ENCODE measurements at places on chromosomes 7 and 10.

GRCh38 chr7:130993671-130994365 lies 259.8 kb upstream of the KLF14 start:
- DNase-seq = no peak

GRCh38 chr7:94697035-94697974 lies 41.4 kb upstream of the SGCE start:
- DNase-seq = no peak

DNA sequence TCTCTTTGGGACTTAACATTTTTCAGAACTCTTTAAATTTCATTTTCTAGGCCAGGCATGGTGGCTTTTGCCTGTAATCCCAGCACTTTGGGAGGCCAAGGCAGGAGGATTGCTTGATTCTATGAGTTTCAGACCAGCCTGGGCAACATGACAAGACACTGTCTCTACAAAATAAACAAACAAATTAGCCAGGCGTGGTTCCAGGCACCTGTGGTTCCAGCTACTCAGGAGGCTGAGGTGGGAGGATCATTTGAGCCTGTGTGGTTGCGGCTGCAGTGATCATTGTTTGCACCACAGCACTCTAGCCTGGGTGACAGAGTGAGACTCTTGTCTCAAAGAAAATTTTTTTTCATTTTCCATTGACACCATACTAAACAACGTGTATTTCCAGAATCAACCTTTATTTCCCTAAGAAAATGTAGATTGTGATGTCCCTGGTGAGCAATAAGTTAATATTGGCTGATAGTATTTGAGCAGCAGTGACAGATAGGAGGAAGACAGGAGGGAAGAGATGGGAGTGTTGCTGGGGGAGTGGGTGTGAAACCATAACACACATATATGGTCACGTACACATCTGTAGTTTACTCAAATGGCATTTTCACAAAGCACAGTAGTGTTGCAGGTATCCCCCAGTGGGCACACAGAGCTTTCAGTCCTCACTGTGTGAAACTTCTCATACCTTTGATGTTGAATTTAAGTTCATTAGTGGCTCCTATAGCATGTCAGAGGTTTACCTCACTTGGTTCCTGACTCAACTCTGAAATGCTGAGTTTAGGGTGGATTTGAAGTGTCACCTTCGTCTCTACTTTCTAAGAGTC lies 205.6 kb downstream of the AUTS2 start:
- DNase-seq = no peak

DNA sequence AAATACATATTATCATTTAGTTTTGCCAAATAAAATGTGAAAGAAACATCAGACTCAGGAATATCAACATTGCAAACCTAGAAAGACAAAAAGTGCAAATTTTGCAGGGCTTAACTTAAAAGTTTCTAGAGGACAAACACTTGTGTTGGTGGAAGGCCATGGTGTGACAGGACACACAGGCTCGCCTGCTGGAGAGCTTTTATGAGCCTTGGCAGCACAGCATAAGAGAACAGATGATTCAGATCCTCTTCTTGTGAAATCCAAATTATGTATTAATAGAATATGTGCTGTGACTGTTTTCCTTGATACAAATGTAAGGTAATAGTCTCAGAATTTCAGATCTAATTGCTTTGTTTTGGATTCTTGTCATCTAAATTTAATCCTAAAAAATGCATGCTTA lies 72.9 kb upstream of the ABCB5 start:
- no peak for DNase-seq

DNA sequence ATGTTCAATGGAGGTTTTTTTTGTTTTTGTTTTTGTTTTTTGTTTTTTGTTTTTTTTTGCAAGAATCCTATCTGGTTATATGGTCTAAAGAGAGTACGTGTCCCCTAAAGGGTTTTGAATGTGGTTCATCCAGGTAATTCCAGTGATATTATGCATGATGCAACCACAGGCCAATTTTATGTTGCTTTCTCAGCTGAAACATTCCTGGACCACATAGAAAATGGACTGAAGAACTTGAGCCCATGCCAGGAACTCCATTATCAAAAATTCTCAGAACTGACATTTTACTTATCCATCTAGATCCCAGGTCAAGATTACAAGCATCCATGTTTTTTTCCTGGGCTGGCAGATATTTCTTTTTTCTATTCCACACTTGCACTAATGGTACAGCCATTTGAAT lies 11.5 kb upstream of the MINDY3 start:
- DNase-seq = no peak

- DNase-seq = no peak
These were observed 11.1 kb upstream of the CPA1 start for GRCh38 chr7:130369110-130369711.

DNA sequence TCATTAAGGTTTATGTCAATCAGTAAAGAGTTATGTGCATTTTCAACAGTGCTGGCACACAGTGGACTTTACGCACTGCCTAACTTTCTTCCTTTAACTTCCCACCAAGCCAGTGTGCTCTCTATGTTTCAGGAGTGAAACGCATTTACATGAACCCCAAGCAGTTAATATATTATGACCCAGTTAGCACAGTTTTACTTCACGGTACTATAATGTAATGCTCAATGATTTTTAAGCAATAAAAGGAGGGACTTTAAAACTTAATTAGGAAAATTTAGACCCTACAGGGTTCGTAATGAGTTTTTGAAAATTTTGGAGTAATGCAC lies 100.3 kb downstream of the C10orf90 start:
- DNase-seq = no peak

DNA sequence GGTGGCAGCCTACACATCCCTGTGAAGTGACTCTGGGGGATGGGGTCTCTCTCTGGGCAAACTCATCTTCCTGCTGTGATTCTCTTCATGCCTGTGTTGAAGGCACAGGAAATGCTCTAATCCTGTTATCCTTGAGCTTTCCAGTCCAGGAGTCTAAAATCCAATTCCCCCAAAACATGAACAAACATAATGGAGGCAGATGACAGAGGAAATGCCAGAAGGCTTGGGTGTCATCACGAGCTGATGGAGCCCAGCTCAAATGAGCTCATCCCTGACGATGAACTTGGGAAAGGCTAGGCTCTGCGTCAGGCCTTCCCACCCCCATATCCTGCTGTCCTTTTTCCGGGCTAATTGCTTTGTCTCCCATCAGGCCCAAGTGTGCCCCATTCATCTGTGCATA lies 165.9 kb upstream of the PODXL start:
- no peak for DNase-seq

All from NCI-H1417 treated with DMSO at 0.1 percent for 48 hours (cell line).